Stimulated activated CD4-positive, alpha-beta T cell treated with anti-CD3 and anti-CD28 coated beads, Interleukin-15, amount 100 ng/mL, for 48 hours (primary cell): ENCODE measurements at places on chromosomes 1 and 21.

GRCh38 chr1:169186106-169186505, 79.6 kb downstream of the ATP1B1 start:
- no peak for DNase-seq

DNA sequence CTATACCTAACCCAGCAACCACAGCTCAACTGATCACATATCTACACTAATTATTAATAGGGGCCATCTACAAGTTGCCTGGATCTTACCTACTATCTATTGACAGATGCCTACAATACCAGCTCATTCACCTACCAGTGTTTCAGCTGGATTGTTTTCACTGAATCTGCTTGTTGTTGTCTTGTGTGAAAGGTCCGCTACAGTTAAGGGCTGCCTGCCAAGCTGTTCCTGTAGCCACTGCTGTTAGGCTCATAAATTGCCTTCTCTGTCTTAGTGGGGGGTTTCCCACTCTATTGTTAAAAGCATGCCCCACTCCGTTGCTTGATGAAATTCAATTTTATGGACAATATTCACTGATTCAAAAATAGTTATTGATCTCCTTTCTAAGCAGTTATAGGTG, 199.7 kb upstream of the TMPRSS15 start:
- DNase-seq, result no peak

GRCh38 chr21:20882462-20883407, 115.5 kb upstream of the NCAM2 start:
- DNase-seq, result no peak

- no peak for DNase-seq
Observed at GRCh38 chr1:8166406-8166805, 140.3 kb upstream of the ERRFI1 start.

- no peak for DNase-seq
Observed at GRCh38 chr1:41313661-41314131, 47.5 kb upstream of the FOXO6 start.

DNA sequence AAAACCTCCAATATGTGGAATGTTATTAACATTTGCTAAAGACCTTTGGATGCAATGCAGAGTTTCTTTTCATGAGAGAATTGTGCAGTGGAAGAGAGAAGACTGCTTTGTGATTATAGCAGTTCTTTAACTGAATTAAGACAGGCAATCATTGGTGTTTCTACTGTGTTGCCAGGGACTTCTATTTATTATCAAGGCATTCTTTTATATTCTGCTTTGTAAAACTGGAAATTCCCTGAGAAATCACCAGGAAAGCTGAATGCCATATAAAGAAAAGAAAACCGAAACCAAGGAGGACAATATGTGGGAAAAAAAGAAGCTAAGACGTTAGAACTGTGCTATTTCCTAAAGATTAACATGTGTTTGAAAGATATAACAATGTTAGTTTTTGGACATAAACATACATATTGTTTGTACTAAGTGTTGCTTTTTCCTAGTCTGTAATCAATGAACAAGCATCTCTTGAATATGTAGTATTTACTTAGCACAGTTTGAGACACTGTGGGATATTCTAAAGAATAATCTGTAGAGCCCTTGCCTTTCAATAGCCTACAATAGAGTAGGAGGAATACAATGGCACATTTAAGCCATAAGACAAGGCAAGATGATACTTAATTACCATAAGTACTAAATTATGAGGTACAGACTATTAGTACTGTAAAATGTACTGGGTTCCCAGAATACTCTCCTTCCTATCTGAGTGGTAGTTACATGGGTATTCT, 47.1 kb downstream of the EXTL2 start:
- DNase-seq, result no peak

GRCh38 chr1:201573030-201573429, 34.1 kb downstream of the NAV1 start:
- DNase-seq, result no peak
